ENCODE measurements at places on chromosomes 7 and 10.

GRCh38 chr10:4778761-4779160 is 47.2 kb upstream of the AKR1E2 start:
- no peak for DNase-seq

DNA sequence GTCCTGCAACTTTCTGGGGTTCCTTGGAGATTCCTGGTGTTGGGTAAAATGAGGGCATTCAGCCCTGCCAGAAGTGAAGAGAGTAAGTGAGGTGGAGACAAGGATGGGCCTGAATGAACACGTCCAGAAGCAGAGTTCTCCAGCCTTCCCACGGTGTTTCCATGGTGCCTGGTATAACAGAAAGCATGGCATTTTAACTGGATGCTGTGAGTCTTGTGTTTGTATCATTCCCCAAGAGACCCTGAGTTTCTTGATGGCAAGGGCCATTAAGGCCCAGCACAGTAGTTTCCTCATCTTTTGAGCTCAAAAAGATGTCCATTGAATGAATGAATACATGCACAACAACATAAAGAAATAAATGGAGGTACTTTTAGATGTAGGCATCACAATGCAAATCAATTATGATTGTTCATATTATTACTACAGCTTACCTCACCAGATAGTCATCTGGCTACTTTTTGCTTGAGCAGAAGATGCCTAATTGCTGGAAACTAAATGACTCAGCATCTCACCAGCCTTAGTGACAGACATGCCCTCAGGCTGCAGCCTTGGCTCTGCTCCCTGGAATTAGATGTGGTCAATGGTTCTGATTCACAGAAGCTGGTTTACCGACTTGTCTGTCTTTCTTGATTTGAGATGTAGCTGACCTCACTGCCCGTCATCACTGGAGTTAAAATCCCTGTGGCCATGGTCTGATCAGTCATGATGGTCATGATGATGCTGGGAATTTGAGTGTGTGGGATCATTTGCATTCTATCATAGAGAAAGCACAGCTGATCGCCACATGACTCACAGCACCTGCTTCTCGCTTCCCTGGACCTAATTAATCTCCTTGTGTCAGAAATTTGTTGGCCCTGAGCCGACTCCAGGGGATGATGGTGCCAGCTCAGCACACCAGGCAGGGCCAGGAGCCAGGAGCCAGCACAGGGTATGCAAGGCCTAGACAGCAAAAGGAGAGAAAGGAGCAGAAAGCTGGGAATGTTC is 83.9 kb downstream of the CXCL12 start:
- no peak for DNase-seq

GRCh38 chr10:15824498-15824897 is 35.8 kb downstream of the MINDY3 start:
- no peak for DNase-seq

DNA sequence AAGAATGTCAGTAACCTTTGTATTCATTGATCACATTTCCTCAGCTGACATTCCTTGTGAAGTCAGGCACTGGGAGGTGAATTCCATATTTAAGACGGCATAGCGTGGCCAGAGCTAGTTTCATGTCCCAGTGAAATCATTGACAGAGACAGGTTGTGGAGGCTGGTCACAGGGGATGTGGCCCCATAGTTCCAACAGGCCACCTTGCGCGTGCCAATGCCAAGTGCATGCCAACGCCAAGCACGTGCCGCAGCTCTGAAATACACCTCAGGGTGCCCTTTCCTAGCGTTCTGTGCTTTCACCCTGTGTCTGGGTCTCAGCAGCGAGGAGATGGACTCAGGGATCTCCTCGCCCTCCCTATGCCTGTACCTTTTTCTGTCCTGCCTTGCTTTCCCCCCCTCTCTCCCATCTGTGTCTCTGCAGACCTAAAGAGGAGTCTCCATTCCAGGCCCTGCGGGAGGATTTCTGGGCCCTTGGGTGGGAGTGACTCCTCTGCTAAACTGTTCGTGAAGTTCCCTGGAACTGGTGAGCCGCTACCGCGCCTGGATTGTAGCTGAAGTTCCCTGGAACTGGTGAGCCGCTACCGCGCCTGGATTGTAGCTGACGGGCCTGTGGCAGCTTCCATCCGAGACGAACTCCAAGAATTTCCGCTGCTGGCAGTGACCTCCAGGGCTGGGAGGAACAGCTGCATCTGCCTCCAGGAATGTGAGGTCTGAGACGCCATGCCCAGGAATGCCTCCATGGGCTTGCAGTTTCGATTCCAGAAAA is 19.7 kb downstream of the AQP1 start:
- peak; percentile 44 for DNase-seq

GRCh38 chr10:17113889-17114540 is 15.6 kb downstream of the CUBN start:
- DNase-seq, result no peak

- no peak for DNase-seq
Observed at GRCh38 chr10:2981361-2981801, 86.0 kb upstream of the PFKP start.

GRCh38 chr7:84060000-84060399 is 134.6 kb downstream of the SEMA3A start:
- no peak for DNase-seq

- DNase-seq, result no peak
Observed at GRCh38 chr7:16268821-16269768, 152.2 kb downstream of the CRPPA start.

- no peak for DNase-seq
Observed at GRCh38 chr10:77175631-77176222, 461.9 kb downstream of the KCNMA1 start.

DNA sequence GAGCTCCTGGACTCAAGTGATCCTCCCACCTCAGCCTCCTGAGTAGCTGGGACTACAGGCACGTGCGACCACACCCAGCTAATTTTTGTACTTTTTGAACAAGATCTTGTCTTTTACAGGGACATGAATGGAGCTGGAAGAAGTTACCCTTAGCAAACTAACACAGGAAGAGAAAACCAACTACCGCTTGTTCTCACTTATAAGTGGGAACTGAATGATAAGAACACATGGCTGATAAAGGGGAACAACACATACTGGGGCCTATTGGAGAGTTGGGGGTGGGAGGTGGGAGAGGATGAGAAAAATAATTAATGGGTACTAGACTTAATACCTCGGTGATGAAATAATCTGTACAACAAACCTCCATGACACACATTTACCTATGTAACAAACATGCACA is 70.9 kb upstream of the INHBA start:
- no peak for DNase-seq

DNA sequence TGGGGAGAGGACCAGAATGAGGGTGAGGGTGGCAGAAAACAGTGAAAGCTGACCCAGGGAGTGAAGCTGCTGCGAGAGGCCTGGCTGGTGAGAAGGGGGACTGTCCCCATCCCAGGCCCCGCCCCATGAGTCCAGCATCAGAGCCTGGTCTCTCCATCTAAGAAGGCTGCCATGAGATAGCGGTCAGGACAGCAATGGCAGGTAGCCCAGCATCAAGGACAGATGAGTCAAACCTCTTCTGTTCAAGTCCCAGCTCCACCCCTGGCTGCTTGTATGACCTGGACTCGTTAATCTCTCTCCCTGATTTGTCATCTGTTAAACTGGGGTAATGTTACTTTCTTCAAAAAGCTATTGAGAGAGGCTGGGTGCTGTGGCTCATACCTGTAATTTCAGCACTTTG is 22.2 kb downstream of the GPNMB start:
- no peak for DNase-seq

GRCh38 chr10:129472696-129473555 is 5.9 kb downstream of the MGMT start:
- DNase-seq, result no peak

- no peak for DNase-seq
Observed at GRCh38 chr7:106615808-106616707, 44.9 kb downstream of the CCDC71L start.

- no peak for DNase-seq
Observed at GRCh38 chr7:116805100-116805544, 57.3 kb upstream of the CAPZA2 start.

- no peak for DNase-seq
Observed at GRCh38 chr7:88842201-88842600, 46.7 kb upstream of the TEX47 start.

DNA sequence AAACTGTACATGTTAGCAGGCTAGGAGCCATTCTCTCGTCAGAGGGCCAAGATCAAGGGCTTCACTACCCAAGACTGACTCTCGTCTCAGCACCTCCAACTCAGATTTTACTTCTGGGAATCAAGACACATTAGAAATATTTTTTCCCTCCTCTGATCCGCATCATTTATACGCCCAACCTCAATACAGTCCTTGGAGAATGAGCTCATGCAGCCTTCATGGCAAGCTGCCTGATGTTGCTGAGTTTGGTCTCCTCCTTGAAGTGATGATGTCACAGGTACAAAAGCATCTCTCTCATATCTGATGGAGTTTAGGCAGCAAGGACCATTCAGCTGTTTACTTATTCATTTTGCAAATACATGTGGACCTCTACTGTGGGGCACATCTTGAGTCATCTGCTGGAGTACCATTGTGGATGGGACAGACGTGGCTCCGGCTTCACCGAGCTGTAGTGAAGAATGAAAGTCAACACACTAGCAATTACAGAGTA is 114.0 kb downstream of the BMPER start:
- no peak for DNase-seq

- DNase-seq, result no peak
Observed at GRCh38 chr7:64907641-64908326, 4.7 kb downstream of the ZNF273 start.

GRCh38 chr10:85138046-85138445 is 809.7 kb downstream of the CCSER2 start:
- no peak for DNase-seq

DNA sequence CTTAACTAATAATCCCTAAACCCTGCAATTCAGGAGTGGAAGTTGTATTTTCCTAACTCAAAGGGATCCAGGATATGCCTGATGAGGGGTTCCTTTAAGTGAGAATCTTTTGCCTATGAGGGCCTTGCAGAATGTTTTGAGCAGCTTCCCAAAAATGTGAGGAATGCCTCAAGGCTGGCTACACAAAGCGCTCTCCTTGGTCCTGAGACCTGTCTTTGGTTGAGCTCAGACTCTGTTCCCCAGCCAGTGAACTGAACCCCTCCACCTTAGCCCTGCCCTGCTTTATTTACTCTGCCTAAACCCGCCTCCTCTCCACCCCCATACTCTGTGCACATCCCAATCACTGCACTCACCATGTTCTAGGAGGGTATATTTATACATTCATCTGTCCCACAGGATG is 108.6 kb downstream of the NRCAM start:
- no peak for DNase-seq

DNA sequence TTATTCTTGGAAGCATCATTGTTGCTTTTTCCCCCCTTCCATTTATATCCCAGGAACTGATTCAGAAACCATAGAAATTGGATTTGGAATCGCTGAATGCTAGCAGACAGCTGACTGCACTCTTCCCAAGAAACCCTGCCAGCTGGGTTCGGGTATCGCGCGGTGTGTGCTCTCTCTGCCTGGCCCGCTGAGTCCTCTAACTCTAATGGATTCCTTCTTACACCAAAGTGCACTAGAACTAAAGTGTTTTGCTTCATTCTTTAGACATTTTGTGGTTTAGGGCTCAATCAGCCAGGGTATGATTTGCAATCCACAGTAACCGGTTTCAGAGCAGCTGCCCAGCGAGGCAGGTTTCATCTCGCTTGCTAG is 92.2 kb downstream of the EGFR start:
- DNase-seq, result no peak

DNA sequence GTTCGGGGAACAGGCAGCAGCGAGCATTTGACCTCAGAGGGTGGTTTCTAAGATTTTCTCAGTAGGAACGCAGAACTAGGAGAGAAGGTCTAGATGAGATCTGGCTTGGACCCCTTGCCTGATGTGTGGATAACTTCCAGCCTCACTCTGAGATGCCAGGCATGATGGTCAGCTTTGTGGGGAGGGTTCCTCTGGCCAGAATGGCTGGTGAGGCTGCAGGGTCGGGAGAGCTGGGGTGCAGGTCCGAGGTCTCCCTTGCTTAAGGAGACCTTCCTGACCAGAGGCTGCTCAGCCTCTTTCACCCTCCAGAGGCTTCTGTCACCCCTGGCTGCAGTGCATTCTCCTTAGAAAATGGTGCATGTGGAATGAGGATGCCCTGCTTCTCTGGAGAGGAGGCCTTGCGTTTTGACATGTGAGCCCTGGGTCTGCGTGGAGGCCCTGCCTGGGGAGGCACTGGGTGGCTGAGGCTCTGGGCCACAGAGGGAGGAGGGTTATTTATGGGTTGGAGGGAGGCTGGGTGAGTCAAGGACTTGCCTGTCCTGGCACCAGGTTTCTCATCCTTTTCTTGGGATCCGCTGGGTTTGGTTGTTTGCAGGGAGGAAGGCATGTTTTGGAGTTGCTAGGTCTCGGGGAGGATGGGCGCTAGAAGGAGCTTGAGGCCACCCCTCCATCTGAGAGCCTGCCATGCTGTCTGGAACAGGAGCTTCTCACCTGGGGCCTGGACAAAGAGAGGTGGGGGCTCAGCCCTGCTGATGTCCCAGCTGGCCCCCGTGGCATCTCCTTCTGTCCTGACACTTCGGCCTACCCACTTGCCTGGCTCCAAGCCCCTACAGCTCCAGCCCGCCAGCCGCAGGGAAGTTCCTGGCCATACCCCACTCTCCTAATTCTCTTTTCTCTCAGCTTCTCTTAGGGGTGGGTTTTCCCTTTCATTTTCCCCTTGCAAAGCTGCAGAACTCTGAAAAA is 3.9 kb downstream of the FAM241B start:
- DNase-seq, result no peak

DNA sequence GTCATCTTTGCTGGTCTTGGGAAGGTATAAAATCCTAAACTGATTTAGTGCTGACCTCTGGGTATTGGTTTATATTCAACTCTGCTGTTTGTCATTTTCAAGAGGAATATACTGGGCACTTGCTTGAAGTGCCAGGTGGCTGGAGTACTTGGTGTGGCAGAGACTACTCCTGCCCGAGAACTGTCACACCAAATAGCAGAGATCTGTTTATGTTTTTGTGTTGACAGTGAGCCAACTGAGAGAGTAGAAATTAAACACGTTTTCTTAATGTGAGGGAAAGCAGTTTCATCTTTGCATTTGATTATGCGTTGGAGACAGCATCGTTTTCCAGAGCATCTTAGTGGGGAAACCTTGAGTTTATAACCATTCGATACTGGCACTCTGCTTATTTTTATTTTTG is 174.4 kb downstream of the CDCA7L start:
- DNase-seq, result no peak

DNA sequence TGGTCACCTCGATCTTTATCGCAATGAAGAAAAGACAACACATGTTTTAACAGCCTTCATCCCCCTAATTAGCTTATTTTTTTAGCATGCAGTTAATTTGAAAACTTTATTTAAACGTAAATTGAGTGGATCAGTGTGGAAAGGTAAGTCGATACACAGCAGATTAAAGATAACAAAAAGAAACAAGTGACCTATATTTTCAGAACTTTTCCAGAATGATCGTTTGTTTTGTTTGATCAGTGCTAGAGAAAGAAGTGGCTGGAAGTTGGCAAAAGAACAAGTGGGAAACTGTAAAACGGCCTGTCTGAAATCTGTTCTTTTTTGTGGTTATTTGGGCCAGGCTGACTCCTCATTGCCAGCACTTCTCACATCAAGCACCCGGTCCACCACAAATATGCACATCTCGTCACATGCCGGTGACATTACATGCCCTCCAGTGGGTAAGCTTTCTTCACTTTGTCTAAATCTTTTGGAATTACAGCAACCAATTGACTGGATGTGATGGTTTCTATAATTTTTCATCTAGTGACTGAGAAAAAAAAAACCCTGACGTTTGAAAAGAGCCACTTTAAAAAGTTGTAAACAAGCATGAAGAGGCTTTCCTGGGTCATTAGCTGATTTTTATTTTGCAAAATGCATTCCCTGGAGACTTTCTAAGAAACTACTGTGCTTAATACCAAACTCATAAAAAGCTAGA is 33.2 kb downstream of the C7orf33 start:
- DNase-seq, result no peak

All from natural killer cell treated with Interleukin-12 subunit alpha and Interleukin-12 subunit beta and Interleukin-15 and Interleukin-18, amount 100 ng/mL, for 72 hours (primary cell).